ENCODE measurements at places on chromosomes 6 and 20. TPM values are rescaled to one million over a fixed set of nuclear protein-coding genes. Genes with fewer than 3 reads are reported as not detected.

Gene IFNGR1
- total RNA-seq: 40.1 TPM

Gene CD24
- 12.3 TPM for total RNA-seq

Gene KCNB1
- under 0.01 TPM for total RNA-seq

Gene EFCAB8
- total RNA-seq: under 0.01 TPM

Gene PRR3
- total RNA-seq: 5.9 TPM

Gene PPIL6
- total RNA-seq: 6.5 TPM

Gene TRAPPC3L
- under 0.01 TPM for total RNA-seq

Gene SIRPB1
- total RNA-seq: 2.5 TPM

Gene GINS1
- total RNA-seq: 29.3 TPM

Gene THBD
- 18.0 TPM for total RNA-seq

Gene CST3
- 271 TPM for total RNA-seq

Gene CD40
- total RNA-seq: 14.9 TPM

Gene PGC
- not detected for total RNA-seq

Gene TMEM244
- not detected for total RNA-seq

Gene FNDC11
- 0.19 TPM for total RNA-seq

Gene GSTA5
- not detected for total RNA-seq

Gene CALHM5
- total RNA-seq: 17.2 TPM

Gene UBD
- total RNA-seq: not detected

Gene OR2J3
- not detected for total RNA-seq

Gene WFDC2
- total RNA-seq: not detected

Gene CFAP206
- total RNA-seq: 1.4 TPM

Gene RNF144B
- total RNA-seq: 5.9 TPM

Gene PDE7B
- total RNA-seq: 60.0 TPM

Gene ARMH2
- total RNA-seq: not detected

Gene NKX2-2
- not detected for total RNA-seq

Gene RUNX2
- 1.7 TPM for total RNA-seq

Gene CCR6
- not detected for total RNA-seq

Gene RHAG
- not detected for total RNA-seq

Gene TPX2
- total RNA-seq: 86.1 TPM
